ENCODE measurements at places on chromosomes 7 and 10.

GRCh38 chr10:120474956-120475355, 17.9 kb downstream of the PLPP4 start:
- no peak for DNase-seq

DNA sequence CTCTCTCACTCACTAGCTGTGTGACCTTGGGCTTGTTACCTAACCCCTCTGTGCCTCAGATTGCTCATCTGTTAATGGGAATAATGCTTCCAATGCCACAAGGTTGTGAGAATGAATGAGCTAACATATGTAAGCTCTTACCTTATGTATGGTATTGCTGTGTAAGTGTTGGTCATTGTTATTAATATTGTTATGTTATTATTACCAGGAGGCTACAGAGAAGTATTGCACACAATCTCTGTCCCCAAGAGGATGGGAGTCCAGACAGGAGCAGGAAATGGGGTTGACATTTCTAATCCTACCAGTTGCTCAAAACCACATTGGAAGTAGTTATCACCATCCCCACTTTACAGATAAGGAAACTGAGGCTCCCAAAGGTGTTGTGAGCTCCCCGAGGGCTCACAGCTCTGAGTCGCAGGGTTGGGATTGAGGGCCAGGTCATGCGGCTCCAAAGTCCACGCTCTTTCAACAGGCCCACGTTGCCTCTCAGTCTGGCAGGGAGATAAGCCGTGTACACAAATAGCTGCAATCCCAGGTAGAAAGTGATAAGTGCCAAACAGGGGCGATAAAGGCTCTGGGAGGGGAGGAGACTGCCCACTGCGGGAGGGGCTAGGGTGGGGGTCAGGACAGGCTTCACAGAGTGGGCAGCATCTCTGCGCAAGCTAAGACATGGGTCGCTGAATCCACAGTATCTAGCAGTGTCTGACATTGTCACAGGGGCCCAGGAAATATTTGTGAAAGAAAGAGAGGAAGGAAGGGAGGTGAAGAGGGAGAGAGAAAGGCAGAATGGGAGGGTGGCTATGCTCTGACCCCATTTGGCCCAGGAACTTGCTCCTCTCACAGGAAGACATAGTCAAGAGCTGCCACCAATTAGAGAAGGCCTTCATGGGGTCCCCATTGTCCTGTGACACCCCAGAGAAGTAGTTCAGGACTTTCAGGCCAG, 9.6 kb upstream of the ZMIZ1 start:
- DNase-seq, result no peak

- DNase-seq, result no peak
These were observed 261.4 kb upstream of the HABP2 start for GRCh38 chr10:113291413-113291812.

- no peak for DNase-seq
These were observed 8.1 kb upstream of the OLAH start for GRCh38 chr10:15035385-15036301.

DNA sequence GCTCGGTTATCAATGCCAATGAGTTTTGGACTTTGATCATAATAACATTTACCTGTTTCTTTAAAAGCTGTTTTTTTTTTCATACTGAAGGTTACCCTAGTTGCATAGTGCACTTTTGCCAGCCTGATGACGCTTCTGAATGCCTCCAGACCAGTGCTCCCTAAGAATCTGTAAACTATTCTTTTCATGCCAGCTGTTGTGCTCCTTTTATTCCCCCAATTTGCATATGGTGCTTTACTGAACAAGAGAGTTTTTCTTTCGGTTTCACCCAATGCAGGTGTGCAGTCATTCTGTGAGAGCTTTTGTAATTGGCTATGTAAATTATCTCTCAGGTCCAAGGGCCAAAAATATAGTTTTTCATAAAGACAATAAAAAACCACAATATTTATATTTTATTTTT, 48.1 kb upstream of the GLCCI1 start:
- no peak for DNase-seq

DNA sequence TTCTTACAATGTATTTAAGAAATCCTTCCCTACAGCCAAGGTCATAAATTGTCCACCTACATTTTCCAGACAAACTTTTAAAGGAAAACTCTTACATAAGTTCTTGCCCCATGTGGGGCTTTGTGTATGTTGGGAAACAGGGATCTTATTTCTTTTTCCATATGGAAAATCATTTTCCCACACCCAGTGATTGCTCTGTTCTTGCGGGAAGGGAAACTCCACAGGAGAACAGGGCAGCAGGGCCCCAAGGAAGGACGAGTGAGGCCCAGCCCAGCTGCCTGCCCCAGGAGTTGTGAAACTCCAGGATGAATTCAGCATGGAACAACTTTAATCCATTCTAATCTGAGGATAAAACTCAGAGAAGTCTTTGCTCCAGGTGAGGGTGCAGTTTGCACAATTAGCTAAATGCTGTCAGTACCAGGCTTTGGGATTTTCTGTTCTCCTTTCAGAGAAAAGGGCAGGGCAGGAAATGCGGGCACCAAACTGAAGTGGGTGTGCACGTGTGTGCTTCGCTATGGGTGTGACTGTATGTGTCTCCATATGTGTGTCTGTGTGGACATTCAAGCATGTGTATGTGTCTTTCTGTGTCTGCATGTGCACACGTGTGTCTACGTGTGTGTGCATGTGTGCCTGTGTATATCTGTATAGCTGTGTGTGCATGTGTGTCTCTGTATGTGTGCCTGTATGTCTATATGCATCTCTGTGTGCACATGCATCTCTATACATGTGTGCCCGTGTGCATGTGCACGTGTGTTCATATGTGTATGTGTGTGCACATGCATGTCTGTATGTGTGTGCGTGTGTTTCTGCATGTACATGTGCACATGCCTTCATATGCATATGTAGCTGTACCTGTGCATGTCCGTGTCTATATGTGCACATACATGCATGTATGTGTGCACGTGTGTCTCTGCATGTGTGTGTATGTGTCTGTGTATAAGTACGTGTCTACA, 102.0 kb upstream of the FAM20C start:
- no peak for DNase-seq
